CD8-positive, alpha-beta memory T cell (primary cell): ENCODE measurements at places on chromosomes 6 and 20. TPM values are rescaled to one million over a fixed set of nuclear protein-coding genes. Genes with fewer than 3 reads are reported as not detected.
A peak's percentile ranks its signal among the peaks of the same experiment; 100 is the strongest.

GRCh38 chr6:257031-257725, 35.1 kb upstream of the DUSP22 start:
- DNase-seq, result no peak
- peaks cover 6% of the 10 kb centered on the region for H3K4me1 ChIP-seq
- no peaks in the 10 kb centered on the region for H3K36me3 ChIP-seq
- no peaks in the 10 kb centered on the region for H3K27me3 ChIP-seq
- H3K4me3 ChIP-seq, result no peak overlapping the region
- H3K27ac ChIP-seq, result no peak overlapping the region

GRCh38 chr6:21885532-21886114, 292.1 kb downstream of the SOX4 start:
- no peak for DNase-seq
- H3K36me3 ChIP-seq, result no peaks in the 10 kb centered on the region
- H3K27me3 ChIP-seq, result no peaks in the 10 kb centered on the region
- H3K4me1 ChIP-seq, result no peaks in the 10 kb centered on the region
- H3K4me3 ChIP-seq, result no peak overlapping the region

DNA sequence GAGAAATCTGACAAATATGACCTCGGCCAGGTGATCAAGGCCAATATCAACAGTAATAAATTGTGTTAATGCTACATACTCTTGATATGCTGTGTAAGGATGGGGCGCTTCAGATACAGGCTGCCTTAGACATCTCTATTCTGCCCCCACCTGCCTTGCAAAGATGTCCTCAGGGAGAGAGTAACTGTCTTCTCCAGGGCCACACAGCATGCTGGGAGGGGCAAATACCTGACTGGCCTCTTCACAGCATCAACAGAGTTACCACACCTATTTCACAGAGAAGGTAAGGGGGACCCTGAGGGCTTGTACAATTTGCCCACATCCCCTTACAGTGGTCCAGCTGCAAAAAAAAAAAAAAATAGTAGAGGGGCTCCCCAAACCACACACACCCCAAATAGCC, 17.2 kb upstream of the KIAA1755 start:
- H3K27me3 ChIP-seq, result no peaks in the 10 kb centered on the region
- no peak overlapping the region for H3K27ac ChIP-seq

- no peak overlapping the region for H3K4me3 ChIP-seq
- peaks cover 4% of the 10 kb centered on the region for H3K36me3 ChIP-seq
- DNase-seq, result peak; percentile 52
- H3K27ac ChIP-seq, result peak overlapping the region; percentile 17
Observed at GRCh38 chr6:15628499-15629131, 34.2 kb downstream of the DTNBP1 start.

GRCh38 chr6:157020398-157020797, 243.2 kb downstream of the ARID1B start:
- H3K27me3 ChIP-seq, result no peaks in the 10 kb centered on the region
- H3K27ac ChIP-seq, result peak overlapping the region; percentile 97
- H3K4me1 ChIP-seq, result peaks cover 15% of the 10 kb centered on the region
- H3K36me3 ChIP-seq, result no peaks in the 10 kb centered on the region
- no peak for DNase-seq
- peak overlapping the region; percentile 82 for H3K4me3 ChIP-seq

GRCh38 chr6:107813555-107814194, 10.4 kb downstream of the SCML4 start:
- H3K36me3 ChIP-seq, result no peaks in the 10 kb centered on the region
- H3K4me1 ChIP-seq, result peaks cover 42% of the 10 kb centered on the region
- no peak overlapping the region for H3K4me3 ChIP-seq
- DNase-seq, result no peak
- H3K27me3 ChIP-seq, result no peaks in the 10 kb centered on the region

GRCh38 chr6:133699741-133700385, 189.1 kb upstream of the TCF21 start:
- H3K27me3 ChIP-seq, result no peaks in the 10 kb centered on the region
- H3K36me3 ChIP-seq, result no peaks in the 10 kb centered on the region
- no peak for DNase-seq
- H3K4me1 ChIP-seq, result no peaks in the 10 kb centered on the region

DNA sequence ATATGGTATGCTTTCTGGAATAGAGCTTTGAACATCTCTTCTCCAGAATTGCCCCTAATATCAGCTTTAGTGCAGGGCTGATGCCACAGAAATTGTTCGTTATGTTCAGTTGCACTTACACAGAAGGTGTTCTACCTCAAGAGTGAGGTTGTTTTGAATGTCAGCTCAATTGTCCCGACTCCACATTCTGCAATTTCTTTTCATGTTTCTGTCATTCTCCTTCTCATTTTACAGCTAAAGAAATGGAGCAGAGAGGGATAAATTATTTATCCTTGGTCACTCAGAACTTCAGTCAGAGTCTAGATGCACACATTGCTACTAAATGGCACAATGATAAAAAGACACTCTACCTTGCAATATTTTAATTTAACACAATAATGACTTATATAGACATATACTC, 137.0 kb upstream of the CCN2 start:
- H3K4me1 ChIP-seq, result no peaks in the 10 kb centered on the region
- no peak overlapping the region for H3K4me3 ChIP-seq
- no peaks in the 10 kb centered on the region for H3K27me3 ChIP-seq
- no peaks in the 10 kb centered on the region for H3K36me3 ChIP-seq

The PAK5 gene
- total RNA-seq, result not detected

The RAET1L gene
- not detected for total RNA-seq

The KHDC1 gene
- 6.3 TPM for total RNA-seq
